ENCODE measurements at places on chromosomes 16 and 17.

GRCh38 chr17:75604034-75604695, 16.6 kb downstream of the MYO15B start:
- no peak for DNase-seq

- no peak for DNase-seq
These were observed 121.2 kb upstream of the RCVRN start for GRCh38 chr17:10025976-10026901.

DNA sequence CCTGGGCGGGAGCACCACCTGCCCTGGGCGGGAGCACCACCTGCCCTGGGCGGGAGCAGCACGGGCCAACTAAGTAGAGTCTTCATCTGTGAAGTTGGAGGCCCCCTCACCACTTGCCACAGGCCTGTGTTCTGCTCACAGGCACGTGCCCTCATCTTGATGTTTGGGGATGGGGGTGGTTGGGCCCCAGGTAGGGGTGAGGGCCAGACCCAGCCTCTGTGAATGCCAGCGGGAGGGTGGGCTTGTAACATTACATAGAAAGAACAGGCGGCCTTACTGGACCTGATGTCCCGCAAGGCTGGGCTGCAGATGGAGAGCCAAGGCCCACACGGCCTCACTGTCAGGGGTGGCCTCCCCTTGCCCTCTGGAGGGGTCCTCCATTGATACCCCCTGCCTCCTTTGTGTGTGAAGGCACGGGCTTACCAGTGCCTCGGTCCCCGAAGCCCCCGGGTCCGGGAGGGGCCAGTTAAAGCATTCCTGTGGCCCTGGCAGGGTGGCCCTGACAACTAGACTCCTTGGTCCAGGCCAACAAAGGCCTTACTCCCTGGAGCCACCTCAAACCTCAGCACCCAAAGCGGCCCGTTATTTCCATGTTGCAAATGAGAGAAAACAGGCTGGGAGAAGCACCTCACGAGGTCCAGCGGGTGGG, 1.1 kb upstream of the SLC16A3 start:
- DNase-seq: no peak

GRCh38 chr16:30354423-30355143, 525 bp downstream of the CD2BP2 start:
- no peak for DNase-seq

DNA sequence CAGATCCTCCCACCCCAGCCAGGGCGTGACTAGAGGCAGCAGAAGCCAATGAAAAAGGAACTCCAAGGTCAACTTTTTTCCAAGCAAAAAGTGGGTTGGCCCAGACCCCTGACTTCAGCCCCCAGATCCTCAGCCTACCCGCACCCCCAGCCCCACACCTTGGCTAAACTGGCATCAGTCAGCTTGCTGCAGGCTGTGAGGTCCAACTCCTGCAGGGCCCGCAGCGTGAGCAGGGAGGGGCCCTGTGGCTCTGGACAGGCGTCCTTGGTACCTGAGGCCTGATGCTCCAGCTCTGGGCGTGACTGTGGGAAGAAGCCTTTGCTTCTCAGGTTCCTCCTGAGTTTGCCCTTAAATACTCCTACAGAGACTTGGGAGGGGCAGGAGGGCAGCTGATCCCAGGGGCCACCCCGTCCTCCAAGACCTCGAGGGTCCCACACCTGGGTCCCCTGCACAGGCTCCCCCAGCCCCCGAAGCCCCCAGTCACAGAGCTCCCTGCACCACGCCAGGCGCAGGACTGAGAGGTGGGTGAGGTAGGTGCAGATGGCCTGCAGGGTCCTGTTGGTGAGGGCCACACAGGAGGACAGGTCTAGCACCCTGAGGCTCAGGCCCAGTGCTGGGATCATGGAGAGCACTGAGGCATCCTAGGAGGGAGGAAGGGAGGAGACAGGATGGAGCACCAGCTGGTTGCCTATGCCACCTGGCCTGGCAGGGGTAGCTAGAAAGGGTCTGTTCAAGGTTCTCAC, 9.4 kb downstream of the ELMO3 start:
- DNase-seq: no peak

DNA sequence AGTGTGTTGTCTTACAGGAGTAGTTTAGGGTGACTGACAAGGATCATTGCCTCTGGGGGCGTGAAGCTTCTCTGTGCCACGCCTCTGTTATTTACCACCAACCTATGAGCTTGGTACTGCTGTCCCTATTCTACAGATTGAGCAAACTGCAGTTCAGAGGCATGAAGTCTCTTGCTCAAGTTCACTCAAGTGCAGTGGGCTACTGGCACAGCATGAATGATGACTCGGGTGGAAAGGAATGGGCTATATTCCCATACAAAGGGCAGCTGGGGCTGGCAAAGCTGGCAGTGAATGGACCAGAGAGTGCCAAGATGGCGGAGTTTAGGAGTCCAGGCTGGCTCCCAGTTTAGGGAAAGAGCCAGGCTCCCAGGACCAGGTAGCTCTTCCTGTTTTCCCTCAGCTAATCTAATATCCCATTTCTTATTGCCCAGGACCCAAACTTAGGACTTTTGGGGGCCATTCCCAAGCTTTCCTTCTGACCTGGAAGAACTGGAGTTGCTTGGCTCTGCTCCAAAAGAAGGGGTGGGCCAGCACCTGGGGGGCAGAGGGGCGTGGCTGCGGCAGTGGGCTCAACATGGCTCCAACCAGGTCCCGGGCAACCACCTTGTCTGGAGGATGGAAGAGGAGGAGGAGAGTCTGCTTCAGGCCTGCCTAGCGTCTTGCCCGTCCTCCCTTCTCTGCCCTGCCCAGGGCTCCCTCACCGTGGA, 12.9 kb downstream of the PLK1 start:
- DNase-seq: no peak

- DNase-seq: no peak
These were observed 34.2 kb downstream of the CD300LF start for GRCh38 chr17:74678541-74678940.

GRCh38 chr17:33858682-33859081, 396.4 kb upstream of the CCL2 start:
- no peak for DNase-seq

GRCh38 chr16:65574326-65574966, 452.6 kb upstream of the CDH11 start:
- no peak for DNase-seq

DNA sequence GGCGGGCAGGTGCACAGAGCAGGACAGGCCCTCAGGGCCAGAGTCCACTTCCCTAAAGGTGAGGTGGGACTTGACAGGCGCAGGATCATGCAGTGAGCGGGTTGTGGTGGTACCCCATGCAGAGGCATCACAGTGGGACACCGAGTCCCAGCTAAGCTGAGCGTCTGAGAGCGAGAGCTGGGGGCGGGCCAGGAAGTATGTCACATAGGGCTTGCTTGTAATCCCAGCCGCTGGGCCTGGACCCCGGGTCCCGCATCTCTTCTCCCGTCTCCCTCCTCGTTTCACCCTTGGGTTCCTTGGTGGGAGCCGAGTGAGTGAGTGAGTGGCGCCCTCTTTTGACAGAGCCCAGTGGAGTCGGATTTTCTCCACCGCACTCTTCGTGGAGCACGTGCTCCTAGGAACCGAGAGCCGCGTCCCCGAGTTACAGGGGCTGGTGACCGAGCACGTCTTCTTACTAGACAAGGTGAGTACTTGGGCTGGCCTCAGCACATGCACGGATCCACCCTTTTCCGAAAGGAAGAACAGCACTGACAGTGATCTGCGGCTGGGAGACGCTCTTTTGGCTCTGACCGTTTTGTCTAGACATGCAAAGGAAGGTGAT, 50.8 kb upstream of the ENDOV start:
- no peak for DNase-seq

- no peak for DNase-seq
These were observed 12.0 kb upstream of the TNRC6A start for GRCh38 chr16:24717411-24717810.

- DNase-seq: no peak
These were observed 33.0 kb upstream of the PRKCB start for GRCh38 chr16:23802776-23803175.

GRCh38 chr16:78705694-78706093, 606.2 kb downstream of the WWOX start:
- DNase-seq: no peak

GRCh38 chr16:63323055-63323454, 1286.8 kb upstream of the CDH8 start:
- DNase-seq: no peak

DNA sequence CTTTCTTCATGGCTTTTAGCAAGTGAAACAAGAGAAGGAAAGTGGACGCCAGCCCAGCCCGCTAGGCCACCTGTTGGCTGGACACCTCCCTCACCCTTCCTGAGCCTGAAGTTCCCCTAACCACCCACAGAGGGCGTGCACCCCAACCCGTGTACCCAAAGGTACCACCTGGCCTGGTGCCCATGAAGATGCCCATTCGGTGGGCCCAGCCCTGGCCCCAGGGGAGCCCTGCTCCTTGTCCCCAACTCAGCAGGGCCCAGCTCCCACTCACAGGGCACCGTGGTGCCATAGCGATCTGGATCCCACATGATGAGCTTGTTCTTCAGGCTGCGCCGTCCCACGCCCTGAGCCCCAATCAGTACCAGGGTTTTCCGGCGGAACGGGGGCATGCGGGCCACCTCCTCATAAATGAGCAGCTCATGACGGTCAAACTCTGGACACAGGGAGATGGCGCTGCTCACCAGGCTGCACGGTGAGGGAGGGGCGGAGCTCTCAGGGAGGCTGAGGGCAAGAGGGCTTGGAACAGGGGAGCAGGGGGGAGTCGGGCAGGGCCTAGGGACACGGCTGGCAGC, 26.8 kb downstream of the MPP2 start:
- peak; percentile 55 for DNase-seq

- no peak for DNase-seq
These were observed 152.2 kb downstream of the NTN1 start for GRCh38 chr17:9173386-9173983.

DNA sequence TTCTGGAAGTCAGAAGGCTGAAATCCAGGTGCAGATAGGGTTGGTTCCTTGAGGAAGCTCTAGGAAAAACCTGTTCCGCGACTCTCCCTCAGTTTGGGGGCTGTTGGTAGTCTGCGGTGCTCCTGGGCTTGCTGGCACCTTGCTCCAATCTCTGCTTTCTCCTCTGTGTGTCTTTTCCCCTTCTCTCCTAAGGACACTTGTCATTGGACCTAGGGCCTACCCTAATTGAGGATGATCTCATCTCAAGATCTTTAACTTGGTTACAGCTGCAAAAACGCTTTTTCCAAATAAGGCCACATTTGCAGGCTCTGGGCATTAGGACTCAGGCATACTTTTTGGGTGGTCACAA, 12.9 kb upstream of the CACNG4 start:
- no peak for DNase-seq

DNA sequence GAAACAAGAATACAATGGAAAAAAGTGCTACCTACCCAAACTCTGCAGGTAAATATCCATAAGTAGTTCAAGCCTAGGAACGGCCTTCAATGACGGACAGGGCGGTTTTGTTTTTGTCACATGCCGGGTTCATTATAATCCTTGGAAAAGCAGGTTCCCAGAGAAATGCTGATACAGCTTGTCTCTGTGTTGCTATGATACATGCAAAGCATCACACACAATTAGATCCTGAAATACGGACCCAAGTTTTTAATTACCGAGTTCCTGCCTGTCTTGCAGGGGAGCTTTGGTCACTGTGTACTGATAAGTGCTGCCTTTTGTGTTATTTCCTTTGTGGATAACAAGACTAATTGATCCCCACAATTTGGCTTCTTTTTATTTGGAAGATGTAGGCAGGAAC, 217.4 kb downstream of the HAPSTR1 start:
- no peak for DNase-seq

DNA sequence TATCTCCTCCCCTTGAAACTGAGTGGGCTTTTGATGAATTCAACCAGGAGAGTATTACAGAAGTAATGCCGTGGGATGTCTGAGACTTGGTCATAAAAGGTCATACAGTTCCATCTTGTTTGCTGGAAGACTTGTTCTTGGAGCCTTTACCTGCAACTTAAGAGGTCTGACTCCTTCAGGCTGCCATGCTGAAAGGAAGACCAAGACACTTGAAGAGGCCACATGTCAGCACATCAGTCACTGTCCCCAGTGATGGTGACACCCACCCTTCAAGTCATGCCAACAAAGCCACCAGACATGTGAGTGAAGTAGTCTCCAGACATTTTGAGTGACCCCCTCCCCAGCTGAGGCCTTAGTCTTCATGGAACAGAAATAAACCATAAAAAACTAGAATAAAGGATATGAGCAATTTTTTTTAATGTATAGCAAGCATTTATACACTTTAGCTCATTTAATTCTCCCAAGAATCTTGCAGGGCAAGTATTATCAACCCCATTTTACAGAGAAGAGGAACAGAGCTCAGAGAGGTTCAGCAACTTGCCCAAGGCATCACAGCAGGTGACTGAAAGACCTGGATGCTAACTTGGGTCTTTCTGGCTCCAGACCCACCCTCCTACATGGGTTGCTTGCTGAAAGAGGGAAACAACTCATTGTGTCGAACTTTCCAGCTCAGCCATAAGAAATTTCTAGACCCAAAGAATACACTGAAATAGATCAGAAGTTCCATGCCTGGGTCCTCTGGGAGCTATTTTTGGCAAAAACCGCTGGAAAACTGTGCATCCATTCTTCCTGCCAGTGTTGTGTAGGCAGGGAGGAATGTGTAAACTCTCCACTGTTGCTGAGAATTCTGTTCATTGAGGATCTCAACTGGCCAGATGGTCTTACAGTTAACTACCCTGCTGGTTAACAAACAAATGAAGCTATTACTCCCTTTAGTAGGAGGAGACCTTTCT, 38.1 kb downstream of the SOCS1 start:
- DNase-seq: no peak

DNA sequence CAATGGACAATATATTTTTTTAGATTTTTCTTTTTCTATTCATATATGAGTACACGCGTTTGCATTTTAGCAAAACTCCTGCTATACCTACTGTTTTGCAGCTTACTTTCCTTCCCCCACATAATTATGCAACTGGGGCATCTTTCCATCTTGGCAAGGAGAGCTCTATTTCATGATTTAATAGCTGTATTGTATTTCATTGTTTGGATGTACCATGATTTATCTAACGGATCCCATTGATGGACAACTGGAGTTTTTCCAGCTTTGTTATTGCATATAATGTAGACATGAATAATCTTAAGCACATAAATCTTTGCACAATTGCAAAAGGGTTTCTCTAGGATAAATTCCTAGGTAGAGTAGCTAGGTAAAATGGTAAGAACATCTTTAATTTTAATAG, 133.9 kb downstream of the PITPNC1 start:
- DNase-seq: no peak

DNA sequence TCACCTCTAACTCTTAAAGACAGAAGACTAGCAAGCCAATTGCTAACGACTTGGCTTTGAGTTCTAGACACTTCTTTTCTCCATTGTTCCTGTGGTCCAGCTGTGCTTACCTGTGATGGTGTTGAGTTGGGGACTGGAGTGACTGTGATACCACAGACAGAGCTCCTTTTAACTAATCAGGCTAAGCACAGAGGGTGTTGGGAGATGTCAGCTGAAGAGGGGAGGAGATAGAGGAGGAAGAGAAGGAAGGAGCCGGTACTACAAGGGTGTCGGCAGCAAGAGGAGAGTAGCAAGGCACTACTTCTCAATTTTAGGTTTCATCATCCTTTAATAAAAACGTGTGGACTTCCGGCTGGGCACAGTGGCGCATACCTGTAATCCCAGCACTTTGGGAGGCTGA, 5.1 kb upstream of the MYO1D start:
- DNase-seq: no peak

Data from left renal cortex interstitium (tissue), 4 donors.